ENCODE measurements at places on chromosomes 2 and 18.

DNA sequence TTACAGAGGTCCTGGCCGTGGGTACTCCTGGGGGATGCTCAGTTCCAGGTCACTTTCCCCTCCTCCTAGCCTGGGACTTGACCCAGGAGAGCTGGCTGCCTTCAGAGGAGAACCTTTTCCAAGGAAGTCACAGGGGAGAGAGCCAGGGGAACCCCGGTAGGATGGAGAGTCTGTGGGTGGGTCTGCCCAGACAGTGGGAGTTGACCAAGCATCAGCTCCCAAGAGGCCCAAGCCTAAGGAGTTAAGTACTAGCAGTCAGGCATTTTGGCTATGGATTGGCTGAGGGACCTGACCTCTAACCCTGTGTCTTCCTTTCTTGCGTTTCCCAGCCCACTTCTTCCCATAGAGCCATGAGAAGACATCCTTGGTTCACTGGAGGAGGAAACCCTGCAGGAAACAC lies 48.8 kb upstream of the PLB1 start:
- DNase-seq: no peak

DNA sequence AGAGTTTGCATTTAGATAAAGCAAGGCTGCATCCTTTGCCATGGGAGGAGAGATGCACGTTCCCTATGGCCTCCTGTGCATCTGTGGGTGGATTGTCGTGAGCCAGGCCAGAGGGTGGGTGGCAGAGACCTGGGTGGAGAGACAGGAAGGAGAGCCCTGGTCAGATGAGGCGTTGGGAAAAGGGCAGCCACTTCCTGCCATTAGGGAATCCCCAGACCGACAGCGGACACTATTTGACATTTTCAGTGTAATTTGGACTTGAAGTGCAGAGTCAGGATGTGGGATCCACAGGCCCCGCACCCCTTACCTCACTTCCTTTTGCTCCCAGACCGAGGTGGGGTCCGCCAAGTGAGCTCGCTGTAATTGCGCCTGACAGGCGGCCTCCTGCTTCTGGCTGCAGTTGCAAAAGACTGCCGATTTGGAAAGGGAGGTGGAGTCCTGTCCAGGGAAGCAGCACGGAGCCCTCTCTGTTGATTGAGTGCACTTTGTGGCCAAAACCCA lies 150.0 kb downstream of the DYSF start:
- no peak for DNase-seq

GRCh38 chr2:170717991-170718589 lies 3.0 kb downstream of the SP5 start:
- DNase-seq: no peak

DNA sequence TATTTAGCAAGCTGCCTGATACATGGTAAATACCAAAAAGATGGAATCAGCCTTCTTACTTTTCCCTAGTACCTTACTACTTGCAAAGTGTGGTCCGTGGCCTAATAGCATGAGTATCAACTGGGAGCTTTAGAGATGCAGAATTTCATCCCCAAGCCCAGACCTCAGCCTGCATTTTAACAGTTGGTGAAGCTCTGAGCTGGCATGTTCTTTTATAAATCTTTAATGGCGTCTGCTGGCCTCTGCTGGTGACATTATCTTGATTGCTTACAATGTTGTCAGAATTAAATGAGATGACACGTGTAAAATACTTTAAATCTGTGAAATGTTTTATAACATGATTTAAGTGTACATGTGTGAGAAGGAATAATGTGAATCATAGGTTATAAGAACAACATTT lies 115.1 kb upstream of the NOSTRIN start:
- DNase-seq: no peak

GRCh38 chr2:192091476-192091875 lies 103.3 kb downstream of the TMEFF2 start:
- DNase-seq: no peak

DNA sequence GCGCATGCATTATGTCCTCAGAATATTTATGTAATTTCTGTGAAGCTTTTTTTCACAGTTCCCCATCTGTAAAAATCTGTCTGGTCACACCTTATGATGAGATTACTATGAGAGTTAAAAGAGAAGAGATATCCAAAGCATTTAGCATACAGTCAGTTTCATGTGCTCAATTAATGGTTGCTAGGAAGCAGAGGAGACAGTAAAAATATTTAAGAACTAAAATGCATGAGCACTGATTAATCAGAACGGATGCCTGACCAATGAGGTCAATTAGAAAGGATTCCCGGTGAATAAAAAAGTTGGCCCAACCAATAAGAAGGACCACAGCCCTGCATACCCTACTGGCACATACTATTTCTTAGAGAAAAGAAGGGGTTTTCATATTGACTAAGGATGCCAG lies 12.0 kb upstream of the CRIM1 start:
- no peak for DNase-seq

- no peak for DNase-seq
Measured at GRCh38 chr2:43134571-43134889, 91.9 kb downstream of the ZFP36L2 start.

DNA sequence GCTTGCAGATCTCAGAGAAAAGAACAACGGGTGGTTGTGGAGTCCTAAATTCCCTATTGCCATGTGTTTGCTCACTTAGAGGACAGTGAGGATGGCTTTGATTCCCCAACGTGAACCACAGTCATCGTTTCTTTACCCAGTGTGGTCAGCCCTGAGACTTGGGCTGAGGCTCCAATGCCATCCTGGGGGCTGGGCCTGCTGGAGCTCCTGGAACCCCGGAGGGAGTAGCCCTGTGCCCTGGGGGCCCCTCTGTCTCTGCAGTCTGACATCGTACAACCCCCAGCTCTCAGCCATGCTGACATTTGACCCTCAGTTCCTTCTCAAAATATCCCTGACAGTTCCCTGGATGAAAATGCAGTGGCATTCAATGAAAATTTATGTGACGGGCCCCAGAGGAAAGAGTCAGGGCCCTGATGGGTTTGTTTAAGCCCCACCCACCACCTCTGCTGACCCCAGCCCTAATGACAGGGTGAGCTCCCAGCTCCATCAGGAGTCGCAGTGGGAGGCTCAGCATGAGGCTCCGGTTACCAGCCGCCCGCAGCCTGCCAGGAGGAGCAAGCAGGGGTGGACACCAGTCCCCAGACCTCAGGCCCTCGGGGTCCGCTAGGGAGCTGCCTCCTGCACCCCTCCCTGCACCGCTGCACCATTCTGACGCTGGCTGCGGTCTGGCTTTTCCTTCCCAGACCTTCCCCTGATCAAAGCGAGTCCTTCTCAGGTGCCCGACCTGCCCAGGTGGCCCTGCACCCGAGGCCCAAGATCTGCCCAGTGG lies 120.9 kb downstream of the TWIST2 start:
- DNase-seq: no peak

GRCh38 chr2:223109341-223109740 lies 57.4 kb downstream of the KCNE4 start:
- DNase-seq: no peak

DNA sequence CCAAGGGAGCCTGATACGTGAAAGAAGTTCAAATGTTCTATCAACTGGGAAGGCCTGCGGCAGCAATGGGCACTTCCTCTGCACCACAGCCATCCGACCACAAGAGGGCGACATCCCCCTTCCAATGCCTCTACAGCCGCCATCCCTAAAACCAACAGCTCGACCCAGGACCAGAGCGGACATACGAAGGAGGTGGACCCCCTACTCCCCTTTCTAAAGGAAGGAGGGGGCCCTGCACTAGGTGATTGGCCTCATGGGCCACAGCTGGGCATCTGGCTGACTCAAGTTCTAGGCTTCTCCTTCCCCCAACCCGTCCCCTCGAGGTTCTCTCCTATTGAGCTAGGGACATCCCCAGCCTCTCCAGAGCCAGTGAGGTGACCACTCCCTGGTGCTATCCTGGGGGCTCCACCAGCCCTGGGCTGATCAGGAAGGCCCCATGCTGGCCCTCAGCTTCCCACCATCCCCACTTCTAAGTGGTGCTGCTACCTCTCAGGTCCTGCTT lies 217.2 kb downstream of the TNS1 start:
- peak; percentile 29 for DNase-seq

GRCh38 chr18:56748698-56749268 lies 97.6 kb downstream of the WDR7 start:
- DNase-seq: peak; percentile 15

- no peak for DNase-seq
Measured at GRCh38 chr2:112465382-112465781, 16.6 kb upstream of the TTL start.

DNA sequence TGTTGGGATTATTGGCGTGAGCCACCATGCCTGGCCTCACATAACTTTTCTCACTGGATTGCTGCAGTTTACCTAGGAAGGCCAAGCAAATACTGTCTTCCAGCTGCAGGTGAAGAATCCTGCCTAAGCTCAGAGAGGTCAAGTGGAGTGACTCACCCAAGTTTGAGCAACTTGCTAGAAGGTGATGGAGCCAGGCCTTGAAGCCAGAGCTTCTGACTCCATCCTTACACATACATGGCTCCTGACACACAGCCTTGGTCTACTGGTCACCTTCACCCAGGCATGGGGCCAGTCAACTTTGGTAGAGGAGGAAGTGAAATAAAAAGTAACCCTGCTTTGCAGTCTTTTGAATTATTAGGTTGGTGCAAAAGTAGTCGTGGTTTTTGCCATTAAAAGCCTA lies 93.5 kb downstream of the VWA3B start:
- no peak for DNase-seq

- peak; percentile 26 for DNase-seq
Measured at GRCh38 chr2:101619191-101619591, 78.3 kb upstream of the MAP4K4 start.

DNA sequence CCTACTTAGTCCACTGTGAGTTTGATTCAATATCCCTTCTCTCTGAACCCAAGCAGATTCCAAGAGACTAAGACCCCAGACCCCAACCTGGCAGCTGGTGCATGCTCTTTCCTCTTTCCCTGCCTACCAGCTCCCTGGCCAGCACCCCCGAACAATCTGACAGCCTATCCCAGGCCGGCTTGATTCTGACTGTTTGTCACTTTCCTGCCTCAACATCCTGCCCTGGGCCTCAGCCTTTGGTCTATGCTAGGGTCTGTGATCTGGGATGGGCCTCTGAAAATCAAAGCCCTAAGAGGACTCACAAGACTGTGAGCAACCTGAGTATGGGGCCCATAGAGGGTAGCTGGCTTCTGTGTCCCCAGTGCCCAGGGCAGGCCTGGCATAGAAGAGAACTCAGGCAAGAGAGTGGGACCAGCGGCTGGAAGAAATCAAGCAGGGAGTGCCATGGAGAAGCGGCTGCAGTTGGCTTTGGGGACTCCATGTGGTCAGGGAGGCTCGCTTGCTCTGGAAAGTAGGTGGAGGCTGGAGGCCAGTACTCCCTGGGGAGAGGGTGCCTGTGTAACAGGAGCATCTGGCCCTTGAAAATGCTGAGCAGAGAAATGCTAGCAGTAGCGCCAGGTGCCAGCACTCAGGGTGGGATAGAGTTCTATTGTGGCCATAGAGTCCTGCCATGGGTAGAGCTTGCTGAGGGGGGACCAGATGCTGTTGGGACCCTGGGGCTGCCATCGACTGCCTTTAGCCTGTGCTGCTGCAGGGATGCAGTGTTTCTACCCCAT lies 343.9 kb downstream of the DYSF start:
- no peak for DNase-seq

DNA sequence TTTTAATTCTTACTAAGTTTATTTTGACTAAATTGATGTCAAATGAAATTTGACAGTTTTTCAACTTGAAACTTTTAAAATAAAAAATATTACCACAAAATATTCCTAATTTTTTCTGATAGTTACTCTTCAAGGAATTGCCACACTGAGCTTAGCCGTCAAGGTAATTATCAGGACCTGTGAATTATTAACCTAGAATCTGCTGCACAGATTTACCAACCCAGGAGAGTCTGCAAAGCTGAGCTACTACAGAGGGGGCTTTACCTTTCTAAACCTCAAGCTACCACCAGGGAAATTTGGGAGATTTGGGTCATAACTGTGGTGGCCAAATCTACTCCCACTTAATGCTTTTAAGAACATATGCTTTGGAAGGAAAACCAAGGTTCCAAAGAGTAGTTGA lies 324.6 kb downstream of the CCDC178 start:
- DNase-seq: no peak

DNA sequence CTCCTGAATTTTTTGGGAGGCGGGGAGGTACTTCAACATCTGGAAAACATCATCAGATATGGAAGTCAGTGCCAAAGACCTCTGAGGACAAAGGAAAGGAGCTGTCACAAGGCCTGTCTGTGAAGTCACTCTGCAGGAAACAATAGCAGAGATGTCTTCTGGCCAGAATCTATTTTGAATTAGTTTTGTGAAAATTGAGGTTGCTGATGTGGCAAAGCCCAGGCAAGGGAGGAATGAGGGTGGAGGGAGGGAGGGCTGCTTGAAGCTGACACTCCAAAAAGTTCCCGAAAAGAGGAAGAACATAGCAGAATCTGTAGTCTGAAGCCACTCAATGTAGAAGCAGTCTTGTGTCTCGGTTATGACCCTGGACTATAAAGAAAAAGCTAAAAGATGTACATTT lies 151.1 kb upstream of the LHCGR start:
- no peak for DNase-seq

DNA sequence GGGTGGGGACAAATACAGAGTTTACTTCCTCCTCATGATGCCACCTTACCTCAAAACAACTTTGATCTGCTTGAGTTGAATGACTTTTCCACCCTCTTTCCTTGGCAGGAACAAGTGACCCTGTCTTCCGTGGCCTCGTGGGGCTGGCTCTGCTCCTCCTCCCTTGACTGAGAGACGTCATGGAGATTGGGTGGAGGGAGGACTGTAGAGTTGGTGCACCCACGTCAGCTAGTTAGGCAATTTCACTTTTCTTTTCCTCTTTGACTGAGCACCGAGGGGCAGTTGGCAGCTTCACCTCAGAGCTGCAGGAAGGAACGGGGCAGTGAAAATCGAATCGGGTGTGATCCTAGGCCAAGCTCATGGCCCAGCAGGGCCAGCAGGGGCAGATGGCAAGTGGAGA lies at the start of gene SP140:
SP140 (plus strand) TSS at position 251 of the 400 bp plus-strand sequence; CDS start at position 360, 109 bp downstream.
- no peak for DNase-seq

GRCh38 chr2:121472470-121472993 lies 58.1 kb upstream of the RNU4ATAC start:
- no peak for DNase-seq

- no peak for DNase-seq
Measured at GRCh38 chr18:29841631-29842030, 1200.9 kb downstream of the DSC3 start.

Measured in AG04450 (cell line).